Activated B cell treated with CpG ODN at 0.5 μM for 24 hours (primary cell): ENCODE measurements at places on chromosomes 6 and 20. TPM values are rescaled to one million over a fixed set of nuclear protein-coding genes. Genes with fewer than 3 reads are reported as not detected.

- DNase-seq = no peak
Measured at GRCh38 chr6:24898676-24899075, 37.1 kb downstream of the RIPOR2 start.

- DNase-seq = no peak
Measured at GRCh38 chr20:13648291-13649228, 9.8 kb upstream of the TASP1 start.

- no peak for DNase-seq
Measured at GRCh38 chr6:33787346-33787953, 1.5 kb downstream of the LEMD2 start.

DNA sequence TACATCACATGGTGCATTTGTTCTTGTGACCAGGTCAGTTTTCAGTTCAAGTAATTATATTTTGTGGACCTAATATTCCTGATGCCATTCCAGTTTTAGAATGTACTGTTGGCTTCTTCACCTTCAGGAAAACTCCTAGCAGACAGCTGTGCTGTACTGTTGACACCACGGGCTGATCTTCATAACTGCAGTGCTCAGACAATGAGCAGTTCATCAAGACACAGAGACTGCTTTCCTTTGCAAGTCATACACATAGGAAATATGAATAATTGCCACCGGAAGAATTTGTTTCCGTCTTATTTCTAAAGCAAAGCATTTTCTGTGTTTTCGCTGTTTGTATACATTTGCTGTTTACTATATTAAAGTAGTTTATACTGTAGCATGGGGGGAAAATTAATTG lies 89.8 kb downstream of the C6orf118 start:
- DNase-seq = no peak

DNA sequence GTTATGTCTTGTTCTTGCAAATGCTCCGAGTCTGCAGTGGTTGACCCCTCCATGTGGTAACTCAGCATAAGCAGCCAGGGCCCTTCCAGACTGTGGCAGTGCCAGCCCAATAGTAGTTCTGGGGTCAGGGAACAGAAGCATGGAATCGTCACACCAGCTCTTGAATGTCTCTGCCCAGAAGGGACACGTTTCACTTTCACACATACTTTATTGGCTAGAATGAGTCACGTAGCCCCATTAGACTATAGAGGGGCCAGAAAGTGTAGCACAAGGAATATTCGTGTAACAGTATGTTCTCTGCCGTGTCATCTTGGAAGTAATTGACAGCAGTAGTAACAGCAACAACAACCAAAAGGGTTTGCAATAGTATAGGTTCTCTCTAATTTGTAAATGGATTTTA lies 254.7 kb downstream of the FARS2 start:
- no peak for DNase-seq

GRCh38 chr6:98203170-98203806 lies 631.1 kb upstream of the POU3F2 start:
- no peak for DNase-seq

DNA sequence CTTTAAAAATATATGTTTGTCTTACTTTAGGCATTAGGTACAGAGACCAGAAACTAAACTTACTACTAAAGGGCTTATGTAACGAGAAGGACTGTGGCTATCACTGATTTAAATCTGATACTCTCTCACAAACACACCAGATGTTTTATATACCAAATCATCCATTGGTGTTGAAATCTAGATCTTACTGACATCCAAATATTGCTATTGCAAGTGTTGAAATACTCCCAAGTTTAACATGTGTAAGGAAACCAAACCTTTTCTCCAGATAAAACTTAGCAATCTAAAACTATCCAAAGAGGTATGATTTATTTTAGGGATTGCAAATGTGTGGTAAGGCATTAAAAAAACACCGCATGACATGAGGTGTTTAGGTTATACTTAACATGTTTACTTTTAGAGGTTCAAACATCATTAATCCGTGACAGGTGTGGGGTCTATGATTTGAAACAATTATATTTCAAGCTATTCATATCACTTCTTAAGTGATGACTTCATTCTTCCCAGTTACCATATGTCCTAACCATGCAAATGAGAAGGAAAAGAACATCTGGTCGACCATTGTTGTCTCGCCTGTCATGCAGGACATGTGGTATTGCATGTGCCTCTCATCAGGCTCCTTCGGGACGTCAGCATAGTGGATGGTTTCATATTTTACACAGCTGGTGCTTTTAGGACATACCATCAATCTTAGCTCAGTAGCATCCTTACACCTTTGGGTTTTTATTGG lies 168.3 kb upstream of the SPACA1 start:
- no peak for DNase-seq

The MCHR2 gene
- total RNA-seq = not detected in 2 replicates

The LY86 gene
- total RNA-seq = 57.6 and 58.1 TPM in 2 replicates

The CGAS gene
- total RNA-seq = 22.7 and 24.3 TPM in 2 replicates

The FUCA2 gene
- 8.7 and 9.9 TPM in 2 replicates for total RNA-seq

The SLC17A4 gene
- not detected in 2 replicates for total RNA-seq

DNA sequence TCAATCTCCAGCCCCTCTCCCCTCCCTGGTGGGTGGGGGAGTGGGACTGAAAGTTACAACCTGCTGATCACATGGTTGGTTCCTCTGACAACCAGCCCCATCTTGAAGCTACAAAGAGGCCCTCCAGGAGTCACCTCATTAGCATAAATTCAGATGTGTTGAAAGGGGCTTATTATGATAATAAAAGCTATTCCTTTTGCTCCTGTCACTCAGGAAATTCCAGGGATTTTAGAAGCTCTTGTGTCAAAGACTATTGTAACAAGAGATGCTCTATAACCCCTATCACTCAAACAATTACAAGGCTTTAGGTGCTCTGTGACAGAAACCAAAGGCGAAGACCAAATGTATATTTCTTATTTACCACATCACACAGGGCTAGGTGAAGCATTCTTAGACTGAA lies 30.1 kb upstream of the MBOAT1 start:
- DNase-seq = no peak

The EFCAB8 gene
- total RNA-seq = 0.71 TPM in 2 replicates

- no peak for DNase-seq
Measured at GRCh38 chr6:16697437-16698161, 63.7 kb downstream of the ATXN1 start.

DNA sequence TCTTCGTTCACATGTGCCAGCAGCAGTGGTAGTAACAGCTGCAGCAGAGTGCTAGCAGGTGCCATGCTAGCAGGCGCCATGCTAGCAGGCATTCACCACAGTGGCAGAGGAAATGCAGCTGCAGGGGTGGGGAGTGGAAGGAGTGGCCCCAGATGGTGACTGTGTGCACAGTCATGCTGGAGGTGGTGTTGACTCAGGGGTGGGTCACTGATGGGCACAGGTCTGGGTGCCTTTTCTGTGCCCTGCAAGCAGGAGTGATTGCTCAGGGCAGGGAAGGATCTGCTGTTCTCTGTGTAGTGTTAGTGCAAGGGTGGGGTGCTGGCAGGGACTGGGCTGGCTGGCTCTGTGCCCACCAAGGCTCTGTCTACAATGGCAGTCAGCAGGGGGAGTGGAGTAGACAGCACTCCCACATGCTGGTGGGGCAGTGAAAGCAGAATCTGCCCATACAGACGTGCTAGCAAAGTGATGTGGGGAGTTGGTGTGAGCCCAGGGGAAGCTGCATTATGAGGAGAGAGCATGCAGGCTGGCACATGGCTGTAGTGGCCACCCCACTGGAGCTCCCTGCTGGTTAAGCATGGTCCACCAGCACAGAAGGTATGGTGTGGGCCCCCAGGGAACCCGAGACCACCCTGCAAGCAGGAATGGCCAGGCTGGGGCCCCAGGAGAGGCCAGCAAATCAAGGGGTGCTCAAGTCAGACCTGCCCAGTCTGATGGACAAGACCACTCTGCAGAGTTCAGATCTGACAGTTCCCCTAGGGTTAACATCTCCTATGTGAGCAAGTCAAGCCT lies 11.4 kb upstream of the TSPYL4 start:
- no peak for DNase-seq

DNA sequence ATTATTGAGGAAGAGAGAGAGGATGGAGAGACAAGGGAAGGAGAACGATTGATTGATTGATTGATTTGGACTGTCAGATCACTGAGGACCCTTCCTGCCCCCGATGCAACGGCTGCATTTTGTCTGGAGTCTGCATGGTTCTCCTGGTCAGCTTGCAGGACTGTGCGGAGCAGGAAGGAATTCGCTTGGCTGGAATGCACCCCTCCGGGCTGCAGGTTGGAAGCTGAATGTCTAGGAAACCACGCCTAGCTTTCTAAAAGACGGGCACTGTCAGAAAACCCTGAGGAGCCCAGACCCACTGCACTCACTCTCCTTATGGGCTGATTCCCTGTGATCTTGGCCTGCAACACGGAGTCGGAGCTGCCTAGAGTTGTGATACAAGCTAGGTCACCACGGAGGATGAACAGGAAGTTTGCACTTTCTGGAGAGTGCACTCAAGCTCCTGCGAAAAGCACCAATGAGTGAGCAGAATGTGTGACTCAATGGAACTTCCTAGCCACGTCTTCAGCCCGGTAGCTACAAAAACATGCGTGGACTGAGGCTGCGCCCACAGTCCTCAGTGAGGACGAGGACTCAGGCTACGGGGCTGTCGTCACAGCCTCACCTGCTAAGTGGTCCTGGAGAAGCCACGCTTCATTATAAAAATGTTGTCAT lies 14.4 kb downstream of the DACT2 start:
- DNase-seq = no peak

- DNase-seq = no peak
Measured at GRCh38 chr6:166824880-166825250, 131.5 kb downstream of the RNASET2 start.

DNA sequence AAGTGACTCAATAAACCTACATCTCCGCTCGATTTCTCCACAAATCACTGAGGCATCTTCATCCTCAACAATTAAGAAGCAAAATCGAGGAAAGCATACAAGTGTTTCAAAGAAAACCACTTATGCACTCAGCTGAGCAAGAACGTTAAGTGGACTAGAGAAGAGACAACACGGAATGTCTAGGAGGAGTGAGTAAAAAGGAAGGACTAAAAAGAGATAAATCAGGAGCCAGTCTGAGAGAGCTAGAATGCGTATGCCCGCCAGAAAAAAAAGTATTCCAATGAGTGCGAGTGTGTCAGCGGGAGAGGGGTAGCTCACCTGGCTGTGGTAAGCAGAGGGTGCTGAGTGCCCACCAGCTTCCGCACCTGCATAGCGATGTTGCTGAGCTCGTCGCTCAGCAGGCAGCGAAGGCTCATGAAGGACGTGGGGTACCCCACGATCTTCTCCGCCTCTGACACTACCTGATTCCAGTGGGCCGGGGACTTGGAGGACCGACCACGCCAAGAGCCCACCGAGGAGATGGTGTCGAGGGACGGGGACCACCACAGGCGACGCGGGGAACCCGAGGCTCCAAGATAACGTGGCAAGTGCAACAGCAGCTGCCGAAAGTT lies 587 bp downstream of the PDSS2 start:
- DNase-seq = peak; percentile 46

- no peak for DNase-seq
Measured at GRCh38 chr20:46113113-46113470, 5.0 kb upstream of the CD40 start.

The GGTLC1 gene
- not detected in 2 replicates for total RNA-seq

DNA sequence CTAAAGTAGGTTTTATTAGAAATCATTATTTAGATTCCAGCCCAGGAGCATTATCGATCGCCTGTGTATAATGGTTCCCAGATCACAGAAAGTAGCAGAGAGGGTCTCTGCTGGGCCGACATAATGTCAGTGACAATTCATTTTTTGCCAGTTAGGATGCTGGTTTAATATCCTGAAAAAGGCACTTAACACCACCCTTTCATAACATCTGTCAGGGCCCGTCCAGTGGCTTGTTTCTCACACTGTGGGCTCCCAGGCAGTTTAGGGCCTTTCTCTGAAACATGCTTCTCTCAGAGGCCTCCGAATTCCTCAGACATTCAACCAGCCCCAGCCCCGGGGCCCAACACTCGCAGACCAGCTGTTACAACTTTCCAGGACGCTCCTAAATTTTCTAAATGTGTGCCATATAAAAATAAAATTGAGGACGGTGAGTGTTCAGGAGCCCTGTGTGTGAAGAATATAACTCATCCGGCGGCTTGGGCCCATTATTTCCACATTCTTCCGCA lies 108.6 kb upstream of the EYA4 start:
- no peak for DNase-seq

The XKR7 gene
- total RNA-seq = 0.04 and 0.12 TPM in 2 replicates

GRCh38 chr6:151553416-151554165 lies 59.8 kb downstream of the CCDC170 start:
- DNase-seq = no peak

DNA sequence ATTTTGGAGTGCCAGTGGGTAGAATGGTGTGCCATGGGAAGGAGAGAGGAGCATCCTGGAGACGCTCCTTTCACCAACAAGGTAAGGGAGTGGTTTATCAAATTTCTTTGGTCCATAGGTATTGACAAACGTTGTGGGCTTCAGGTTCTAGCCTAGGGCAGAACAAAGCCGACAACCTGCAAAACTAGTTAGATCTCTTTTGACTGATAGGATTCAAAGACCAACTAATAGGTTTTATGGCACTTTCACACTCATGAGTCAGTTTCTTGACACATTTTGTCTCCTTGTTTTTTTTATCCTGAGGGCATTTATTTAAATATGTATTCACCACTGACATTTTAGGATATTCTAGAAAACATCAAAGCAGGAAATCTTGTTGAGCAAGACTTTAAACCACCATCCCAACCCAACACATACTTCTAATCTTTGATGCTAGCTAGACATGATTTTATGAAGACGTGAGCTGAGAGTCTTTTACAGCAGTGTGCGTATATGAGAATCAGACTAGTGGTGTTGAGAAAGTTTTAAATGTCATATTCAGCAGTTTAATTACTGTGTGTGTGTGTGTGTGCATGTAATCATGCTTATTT lies 370.4 kb upstream of the HSF2 start:
- no peak for DNase-seq

The RNF217 gene
- not detected in 2 replicates for total RNA-seq

The BIRC7 gene
- total RNA-seq = not detected in 2 replicates

DNA sequence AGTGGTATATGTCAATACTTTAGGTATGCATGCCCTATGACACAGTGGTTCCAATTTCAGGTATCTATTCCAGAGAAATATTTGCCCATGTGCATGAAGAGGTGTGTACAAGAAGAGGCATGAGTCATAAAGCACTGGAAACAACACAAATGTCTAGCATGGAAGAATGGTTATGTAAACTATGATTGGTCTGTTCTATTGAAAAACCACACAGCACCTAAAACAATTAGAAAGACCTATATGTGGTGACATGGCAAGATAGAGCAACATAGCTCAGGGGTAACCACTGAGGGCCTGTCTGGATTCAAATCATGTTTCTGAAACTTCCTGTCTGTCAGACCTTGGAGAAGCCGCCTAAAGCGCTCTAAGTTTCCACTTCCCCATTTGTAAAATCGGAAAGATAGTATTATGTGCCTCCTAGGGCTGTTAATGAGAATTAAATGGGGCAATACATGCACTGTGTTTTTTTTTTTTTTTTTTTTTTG lies 76.0 kb upstream of the SHLD1 start:
- no peak for DNase-seq

The TINAG gene
- total RNA-seq = not detected in 2 replicates

DNA sequence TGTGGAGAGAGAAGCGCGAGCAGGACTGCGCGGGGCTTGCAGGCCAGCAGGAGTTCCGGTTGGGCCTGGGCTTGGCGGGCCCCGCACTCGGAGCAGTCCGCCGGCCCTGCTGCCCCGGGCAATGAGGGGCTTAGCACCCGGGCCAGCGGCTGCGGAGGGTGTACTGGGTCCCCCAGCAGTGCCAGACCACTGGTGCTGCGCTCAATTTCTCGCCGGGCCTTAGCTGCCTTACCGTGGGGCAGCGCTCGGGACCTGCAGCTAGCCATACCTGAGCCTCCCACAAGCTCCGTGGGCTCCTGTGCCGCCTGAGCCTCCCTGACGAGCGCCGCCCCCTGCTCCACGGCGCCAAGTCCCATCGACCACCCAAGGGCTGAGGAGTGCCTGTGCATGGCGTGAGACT lies 89.0 kb upstream of the MBOAT1 start:
- no peak for DNase-seq

The SLC13A3 gene
- 0.47 TPM in 1 of 2 replicates, not detected in the other for total RNA-seq

GRCh38 chr20:24619212-24619611 lies 149.8 kb downstream of the SYNDIG1 start:
- no peak for DNase-seq
